Activated B cell treated with CpG ODN at 0.5 μM for 24 hours (primary cell): ENCODE measurements at places on chromosomes 1 and 21. TPM values are rescaled to one million over a fixed set of nuclear protein-coding genes. Genes with fewer than 3 reads are reported as not detected.

The SYPL2 gene
- total RNA-seq: not detected in 2 replicates

The ZSWIM5 gene
- total RNA-seq: 1.6 and 2.3 TPM in 2 replicates

The PTPN22 gene
- 25.5 and 26.1 TPM in 2 replicates for total RNA-seq

The FBXO44 gene
- total RNA-seq: 27.2 and 29.9 TPM in 2 replicates

DNA sequence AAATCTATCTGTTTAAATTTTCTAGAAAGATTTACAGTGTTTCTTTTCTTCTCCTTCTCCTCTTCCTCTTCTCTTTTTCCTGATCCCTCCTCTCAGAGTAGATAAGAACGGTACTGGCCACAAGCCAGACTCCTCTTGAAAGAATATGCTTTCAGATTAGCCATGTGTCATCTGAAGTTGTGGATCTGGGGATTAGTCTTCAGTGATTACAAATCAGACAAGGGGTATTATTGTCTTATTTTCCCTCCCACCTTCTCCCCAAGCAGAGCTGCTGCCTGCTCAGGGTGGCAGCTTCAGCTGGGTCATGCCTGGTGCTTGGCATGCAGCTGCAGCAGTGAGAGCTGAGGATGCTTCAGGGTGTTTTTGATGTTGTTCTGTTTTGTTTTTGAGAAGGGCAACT lies 42.7 kb downstream of the SGIP1 start:
- no peak for DNase-seq

GRCh38 chr1:101846820-101847219 lies 149.9 kb downstream of the OLFM3 start:
- DNase-seq: no peak

- DNase-seq: no peak
Observed at GRCh38 chr21:44986471-44987291, 46.9 kb downstream of the SLX9 start.

GRCh38 chr1:214538496-214538895 lies 12.9 kb downstream of the PTPN14 start:
- DNase-seq: no peak
